NCI-H1417 treated with DMSO at 0.1 percent for 48 hours (cell line): ENCODE measurements at places on chromosomes 1 and 21.

- no peak for DNase-seq
Measured at GRCh38 chr1:226047495-226047894, 15.0 kb upstream of the H3-3A start.

- DNase-seq = no peak
Measured at GRCh38 chr1:246420300-246420699, 86.8 kb downstream of the SMYD3 start.

DNA sequence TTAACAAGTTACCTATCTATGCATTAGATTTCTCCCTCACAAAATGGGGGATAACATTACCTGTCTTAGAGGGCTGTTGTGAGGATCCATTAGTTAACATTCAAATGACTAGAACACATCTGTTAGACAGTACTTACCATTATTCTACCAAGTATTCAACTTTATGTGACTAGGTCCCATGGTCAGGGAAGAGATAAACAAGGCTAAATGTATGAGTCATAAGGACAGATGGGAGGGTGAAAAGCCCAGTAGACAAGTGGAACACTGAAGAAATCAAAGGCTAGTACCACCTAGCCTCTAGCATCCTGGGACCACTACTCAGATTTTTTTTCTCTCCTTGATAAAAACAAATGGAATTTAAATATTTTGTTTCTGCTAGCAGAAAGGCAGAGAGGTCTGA is 9.0 kb upstream of the VHLL start:
- no peak for DNase-seq

- no peak for DNase-seq
Measured at GRCh38 chr1:153818876-153819275, 43.7 kb downstream of the SLC27A3 start.

DNA sequence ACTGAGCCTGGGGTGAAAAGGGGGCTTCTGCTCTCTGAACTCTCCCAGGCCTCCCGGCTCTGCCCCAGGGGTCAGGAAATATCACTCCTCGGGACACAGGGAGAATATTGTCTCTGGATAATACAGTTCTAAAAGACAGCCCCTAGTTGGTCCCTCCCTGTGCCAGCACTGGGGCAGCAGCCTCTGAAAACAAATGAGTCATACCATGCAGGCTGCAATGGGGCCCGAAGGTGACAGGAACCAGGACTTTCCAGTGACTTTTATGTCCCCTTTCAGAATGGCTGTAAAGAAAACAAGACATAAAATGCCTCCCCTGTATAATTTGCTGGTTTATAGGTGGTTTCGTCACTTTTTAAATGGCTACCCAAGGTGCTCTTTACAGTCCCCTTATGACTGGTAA is 360.0 kb downstream of the NPHP4 start:
- DNase-seq = no peak

GRCh38 chr1:18673976-18674375 is 43.3 kb downstream of the PAX7 start:
- no peak for DNase-seq

GRCh38 chr1:48571303-48571987 is 99.4 kb upstream of the SPATA6 start:
- no peak for DNase-seq

DNA sequence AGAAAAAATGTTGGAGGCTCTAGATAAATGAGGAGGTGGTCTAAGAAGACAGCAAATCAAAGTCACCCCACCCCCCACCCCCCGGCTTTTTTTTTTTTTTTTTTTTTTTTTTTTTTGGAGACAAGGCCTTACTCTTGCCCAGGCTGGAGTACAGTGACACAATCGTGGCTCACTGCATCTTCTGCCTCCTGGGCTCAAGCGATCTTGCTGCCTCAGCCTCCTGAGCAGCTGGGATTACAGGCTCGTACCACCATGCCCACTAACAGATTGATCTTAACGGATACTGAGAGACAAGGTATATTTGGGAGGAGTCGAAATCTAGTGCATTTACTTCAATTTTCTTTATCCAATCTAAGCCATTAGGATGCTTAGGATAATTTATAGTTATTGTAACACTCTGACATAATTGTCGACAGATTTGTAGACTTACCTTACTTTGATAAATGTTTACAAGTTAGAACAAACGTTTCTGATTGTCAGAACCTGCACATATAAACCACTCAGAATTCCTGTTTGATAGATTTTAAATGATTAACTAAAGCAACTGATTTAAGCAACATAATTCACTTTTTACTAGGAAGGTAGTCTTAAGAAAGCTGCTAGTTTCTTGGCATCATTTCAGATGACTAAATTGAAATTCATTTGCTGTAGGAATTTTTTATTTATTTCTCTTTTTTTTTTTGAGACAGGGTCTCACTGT is 33.7 kb upstream of the NBL1 start:
- no peak for DNase-seq

GRCh38 chr1:203402629-203403337 is 51.9 kb upstream of the FMOD start:
- no peak for DNase-seq

- no peak for DNase-seq
Measured at GRCh38 chr1:163774978-163775620, 453.3 kb downstream of the NUF2 start.

DNA sequence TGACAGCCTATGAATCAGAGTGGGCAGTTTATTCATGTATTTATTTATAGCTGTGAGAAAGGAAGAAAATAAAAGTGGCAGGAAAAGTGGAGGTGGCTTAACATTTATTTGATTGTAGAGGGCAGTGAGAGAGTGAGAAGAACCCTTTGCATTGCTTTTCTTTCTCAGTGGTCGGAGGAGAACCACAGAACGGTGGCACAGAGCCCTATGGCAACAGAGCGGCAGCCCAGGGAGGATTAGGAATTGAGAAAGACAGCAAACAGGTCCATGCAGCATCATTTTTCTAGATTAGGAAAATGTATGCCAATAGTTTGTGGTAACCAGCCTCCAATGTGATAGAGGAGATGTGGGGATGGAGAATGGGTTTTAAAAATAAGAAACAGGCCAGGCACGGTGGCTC is 53.1 kb downstream of the NMNAT2 start:
- DNase-seq = no peak

DNA sequence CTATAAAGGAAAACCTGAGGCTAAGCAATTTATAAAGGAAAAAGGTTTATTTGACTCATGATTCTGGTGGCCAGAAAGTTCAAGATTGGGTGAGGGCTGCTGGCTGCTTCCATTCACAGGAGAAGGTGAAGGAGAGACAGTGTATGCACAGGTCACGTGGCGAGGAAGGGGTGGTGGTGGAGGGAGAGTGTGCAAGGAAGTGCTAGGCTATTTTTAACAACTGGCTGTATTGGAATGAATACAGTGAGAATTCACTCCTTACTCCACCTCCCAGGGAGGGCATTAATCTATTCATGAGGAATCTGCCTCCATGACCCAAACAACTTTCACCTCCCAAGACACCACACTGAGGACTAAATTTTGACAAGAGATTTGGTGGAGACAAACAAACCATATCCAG is 51.0 kb downstream of the SYDE2 start:
- DNase-seq = no peak

- no peak for DNase-seq
Measured at GRCh38 chr1:172446547-172446946, 2.7 kb upstream of the PIGC start.

DNA sequence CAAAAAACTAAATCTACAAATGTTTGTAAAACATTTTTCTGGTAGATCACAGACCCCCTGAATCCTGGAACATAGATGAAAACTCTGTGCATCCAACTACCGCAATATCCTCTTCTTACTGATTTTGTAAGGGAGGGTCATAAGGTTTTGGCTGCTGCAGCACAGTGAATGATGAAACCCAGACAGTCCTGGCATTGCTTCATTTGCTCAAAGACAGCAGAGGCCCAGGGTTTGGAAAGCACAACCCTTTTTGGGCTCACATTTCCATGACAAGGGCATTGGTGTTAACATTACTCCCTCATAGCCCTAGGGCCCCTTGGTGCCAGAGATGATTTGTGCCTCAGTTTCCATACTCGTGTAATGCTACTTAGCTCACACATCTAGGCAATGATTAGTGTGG is 51.2 kb downstream of the PLXNA2 start:
- DNase-seq = no peak

DNA sequence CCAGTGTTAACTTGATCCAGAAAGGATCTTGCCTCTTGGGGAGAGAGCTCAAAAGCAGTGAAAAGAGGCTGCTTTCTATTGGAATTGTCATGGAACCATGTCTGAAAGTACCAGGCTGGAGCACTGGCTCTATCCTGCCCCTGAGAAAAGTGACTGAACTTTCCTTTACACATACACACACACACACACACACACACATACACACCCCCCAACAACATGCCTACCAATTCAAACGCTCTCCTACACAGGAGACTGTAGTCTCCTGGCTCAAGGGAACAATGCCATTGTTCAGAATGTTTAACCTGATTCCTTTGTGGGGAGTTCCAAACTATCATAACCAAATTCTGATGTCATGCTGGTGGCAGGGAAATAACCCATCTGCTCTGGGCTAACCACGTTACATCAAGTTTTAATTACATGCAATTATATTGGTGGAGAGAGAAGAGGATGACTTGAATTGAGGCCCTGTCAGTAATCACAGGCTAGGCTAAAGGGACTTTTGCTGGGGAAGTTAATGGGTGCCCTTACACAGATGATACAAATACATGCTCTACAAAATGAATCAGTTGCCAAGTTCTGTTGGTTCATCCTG is 52.3 kb upstream of the DUSP10 start:
- DNase-seq = no peak

DNA sequence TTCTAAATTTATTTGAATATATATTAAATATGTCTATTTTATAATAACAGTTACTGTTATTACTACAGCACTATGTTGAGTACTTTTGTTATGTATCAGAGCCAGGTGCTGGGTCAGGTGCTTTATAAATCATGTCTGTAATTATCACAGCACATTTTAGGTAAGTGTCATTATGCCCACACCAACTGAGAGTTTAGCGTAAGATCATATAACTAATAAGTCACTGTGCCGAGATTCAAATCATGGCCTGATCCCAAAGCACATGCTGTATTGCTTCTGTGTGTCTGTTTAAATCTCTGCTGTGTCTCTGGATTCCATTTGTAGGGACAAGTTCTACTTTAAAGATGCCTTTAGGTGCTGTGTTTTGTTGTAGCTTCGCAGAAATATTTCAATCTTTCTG is 1.9 kb downstream of the GPSM2 start:
- peak; percentile 55 for DNase-seq

DNA sequence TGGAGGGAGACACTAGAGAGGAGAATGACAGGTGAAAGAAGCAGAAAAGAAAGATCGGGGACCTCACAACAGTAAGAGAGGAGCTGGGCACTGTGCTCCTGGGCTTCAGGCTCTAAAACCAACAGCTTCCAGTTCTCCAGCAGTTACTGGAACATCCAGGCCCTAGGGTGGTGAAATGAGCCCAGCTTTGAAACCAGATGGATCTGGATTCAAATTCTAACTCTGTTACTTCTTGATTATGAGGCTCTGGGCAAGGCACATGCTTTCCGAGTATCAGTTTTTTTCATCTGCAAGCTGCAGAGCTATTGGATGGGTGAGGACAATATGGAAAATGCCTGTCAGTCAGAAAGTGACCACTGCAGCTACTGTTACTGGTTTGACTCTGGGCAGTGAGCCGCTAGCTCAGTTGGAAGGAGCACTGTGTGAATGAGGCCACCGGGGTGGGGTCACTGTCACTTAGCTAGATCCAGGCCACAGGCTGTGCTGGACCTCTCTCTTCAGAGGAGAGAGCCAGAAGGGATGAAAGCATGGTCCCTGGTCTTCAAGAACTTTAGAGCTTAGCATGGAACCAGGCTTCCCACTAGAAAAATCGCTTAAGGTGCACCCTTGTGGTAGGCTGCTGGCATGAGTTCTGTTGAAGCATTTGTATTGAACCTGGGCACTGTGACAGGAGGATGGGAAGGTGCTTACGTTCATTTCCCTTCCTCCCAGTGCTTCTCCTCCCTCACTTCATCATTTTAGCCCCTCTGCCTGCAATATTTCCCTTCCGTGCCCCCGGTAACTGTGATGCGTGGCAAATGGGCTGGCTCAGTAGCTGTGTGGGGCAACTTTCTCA is 12.2 kb downstream of the PLEKHO1 start:
- DNase-seq = no peak

DNA sequence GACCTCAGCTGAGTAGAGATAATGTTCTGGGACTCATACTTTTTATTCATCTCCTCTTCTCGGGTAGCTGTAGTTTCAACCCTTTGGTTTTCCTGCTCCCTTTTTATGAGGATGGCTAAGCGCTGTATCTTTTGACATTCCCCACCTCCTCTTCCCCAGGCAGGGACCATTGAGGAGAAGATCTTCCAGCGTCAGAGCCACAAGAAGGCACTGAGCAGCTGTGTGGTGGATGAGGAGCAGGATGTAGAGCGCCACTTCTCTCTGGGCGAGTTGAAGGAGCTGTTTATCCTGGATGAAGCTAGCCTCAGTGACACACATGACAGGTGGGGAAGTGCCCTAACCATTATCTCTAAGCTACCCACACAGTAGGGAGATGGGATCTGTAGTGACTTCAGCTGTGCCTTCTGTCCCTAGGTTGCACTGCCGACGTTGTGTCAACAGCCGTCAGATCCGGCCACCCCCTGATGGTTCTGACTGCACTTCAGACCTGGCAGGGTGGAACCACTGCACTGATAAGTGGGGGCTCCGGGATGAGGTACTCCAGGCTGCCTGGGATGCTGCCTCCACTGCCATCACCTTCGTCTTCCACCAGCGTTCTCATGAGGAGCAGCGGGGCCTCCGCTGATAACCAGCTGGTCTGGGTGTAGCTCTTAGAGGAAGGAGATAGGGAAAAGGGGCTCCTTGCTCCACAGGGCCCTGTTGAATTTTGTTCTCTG is 25.6 kb downstream of the LRRC41 start:
- no peak for DNase-seq

DNA sequence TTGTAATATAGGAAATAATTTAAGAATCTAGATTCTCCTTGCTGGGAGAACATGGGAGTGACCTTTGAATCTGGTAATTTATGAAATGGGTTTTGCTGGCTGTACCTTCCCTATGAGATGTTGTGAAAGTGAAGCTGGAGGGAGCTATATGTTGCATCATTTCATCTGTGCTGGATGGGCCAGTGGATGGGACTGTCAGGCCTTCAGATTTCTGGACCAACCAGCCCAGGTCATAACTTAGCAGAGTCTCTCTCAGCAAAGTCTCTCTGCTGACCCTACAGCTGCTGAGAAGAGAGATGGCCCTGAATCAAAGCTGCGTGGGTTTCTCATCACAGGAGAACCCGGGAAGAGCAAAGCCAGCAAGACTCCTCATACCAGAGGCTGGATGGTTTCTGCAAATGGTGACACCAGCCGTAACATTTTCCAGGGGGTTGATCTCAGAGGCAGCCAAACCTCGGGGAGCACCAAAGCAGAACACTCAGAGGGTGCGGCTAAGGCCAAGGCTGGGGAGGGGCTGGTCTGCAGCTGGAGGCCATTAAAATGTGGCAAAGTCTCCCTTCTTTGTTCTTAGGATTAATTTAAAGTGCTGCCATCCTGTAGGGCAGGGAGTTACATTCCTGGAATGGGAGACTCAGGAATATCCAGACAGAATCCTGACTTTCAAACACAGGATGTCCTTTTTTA is 18.2 kb upstream of the PTGFRN start:
- DNase-seq = no peak
